Esophagus squamous epithelium (tissue), 5 donors: ENCODE measurements at places on chromosomes 5 and 9.
A peak's percentile ranks its signal among the peaks of the same experiment; 100 is the strongest.

- peak overlapping the region; percentile 91 for H3K27ac ChIP-seq
- DNase-seq: no peak
- H3K4me3 ChIP-seq: peak overlapping the region; percentile 66
- no peaks in the 10 kb centered on the region for H3K27me3 ChIP-seq
- no peaks in the 10 kb centered on the region for H3K4me1 ChIP-seq
- no peaks in the 10 kb centered on the region for H3K36me3 ChIP-seq
Measured at GRCh38 chr9:109011231-109011671, 2.0 kb downstream of the CTNNAL1 start.

DNA sequence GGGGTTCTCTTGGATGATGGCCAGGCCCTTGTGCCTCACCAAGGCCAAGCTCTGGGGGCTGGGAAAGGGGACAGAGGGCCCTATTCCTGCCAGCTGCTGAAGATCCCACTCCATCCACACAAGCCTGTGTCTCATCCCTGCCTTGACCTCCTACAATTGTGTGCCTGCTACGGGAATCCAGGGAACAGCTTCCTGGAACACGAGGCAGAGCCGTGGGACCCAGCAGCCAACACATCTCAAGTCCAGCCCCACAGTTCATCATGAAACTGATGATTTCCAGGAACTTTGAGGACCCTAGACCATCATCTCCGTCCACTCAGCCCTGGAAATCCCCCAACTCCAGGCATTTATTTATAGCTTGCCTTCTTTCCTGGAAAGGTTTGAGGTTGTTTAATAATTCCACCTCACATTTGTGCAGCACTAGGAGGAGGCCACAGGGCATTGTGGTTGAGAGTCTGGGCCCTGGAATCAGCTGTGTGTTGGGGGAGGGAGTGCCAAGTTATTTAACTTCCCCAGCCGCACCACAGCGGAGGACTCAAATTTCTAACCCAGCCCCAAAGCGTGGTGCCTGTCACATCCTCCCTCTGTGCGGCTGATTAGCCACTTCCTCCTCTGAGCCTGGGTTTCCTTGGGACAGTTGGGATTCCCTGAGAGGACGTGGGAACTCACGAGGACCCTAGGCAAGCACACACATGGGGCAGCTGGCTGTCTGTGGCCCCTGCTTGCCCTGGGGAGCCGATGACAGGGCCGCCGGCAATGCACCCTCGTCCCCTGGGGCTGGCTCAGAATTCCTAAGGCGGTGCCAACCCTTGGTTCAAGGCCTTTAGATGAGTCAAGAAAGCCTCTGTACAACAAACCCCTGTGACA lies 58.2 kb upstream of the GGTA1 start:
- no peak overlapping the region for H3K4me3 ChIP-seq
- DNase-seq: no peak
- no peaks in the 10 kb centered on the region for H3K36me3 ChIP-seq
- peak overlapping the region; percentile 73 for H3K27ac ChIP-seq

- no peaks in the 10 kb centered on the region for H3K27me3 ChIP-seq
- H3K4me3 ChIP-seq: no peak overlapping the region
- DNase-seq: no peak
- H3K27ac ChIP-seq: no peak overlapping the region
- H3K4me1 ChIP-seq: no peaks in the 10 kb centered on the region
Measured at GRCh38 chr9:75775166-75775565, 115.3 kb upstream of the PCSK5 start.

- no peak for DNase-seq
- H3K4me1 ChIP-seq: no peaks in the 10 kb centered on the region
- H3K36me3 ChIP-seq: no peaks in the 10 kb centered on the region
- H3K4me3 ChIP-seq: no peak overlapping the region
Measured at GRCh38 chr5:39494107-39494510, 69.3 kb upstream of the DAB2 start.

DNA sequence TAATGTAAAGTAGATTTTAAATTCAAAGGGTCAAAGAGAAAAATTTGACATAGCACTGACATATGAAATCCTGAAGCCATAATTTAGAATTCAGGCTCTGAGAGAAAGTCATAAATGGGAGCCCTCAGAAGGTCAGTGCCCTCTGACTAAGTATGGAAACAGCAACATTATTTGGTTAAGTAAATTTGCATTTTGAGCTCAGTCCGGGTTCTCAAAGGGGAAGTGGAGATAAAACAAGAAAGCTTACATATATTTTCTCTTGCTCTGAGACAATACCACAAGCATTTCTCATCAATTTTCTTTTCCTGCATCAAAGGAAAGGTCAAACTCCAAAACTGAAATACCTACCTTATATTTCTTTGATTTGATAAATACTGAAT lies 348.0 kb downstream of the SEMA5A start:
- no peak for DNase-seq
- H3K36me3 ChIP-seq: no peaks in the 10 kb centered on the region
- H3K4me3 ChIP-seq: no peak overlapping the region

- H3K27me3 ChIP-seq: no peaks in the 10 kb centered on the region
- H3K4me1 ChIP-seq: peaks cover 98% of the 10 kb centered on the region
- H3K27ac ChIP-seq: no peak overlapping the region
- no peak overlapping the region for H3K4me3 ChIP-seq
- H3K36me3 ChIP-seq: peaks cover 3% of the 10 kb centered on the region
Measured at GRCh38 chr9:33138768-33139167, 28.4 kb downstream of the B4GALT1 start.

- DNase-seq: no peak
- H3K27me3 ChIP-seq: no peaks in the 10 kb centered on the region
- H3K4me3 ChIP-seq: no peak overlapping the region
- H3K36me3 ChIP-seq: no peaks in the 10 kb centered on the region
Measured at GRCh38 chr5:164002214-164002613, 496.8 kb downstream of the MAT2B start.

GRCh38 chr5:181204826-181205760 lies at the start of gene TRIM7:
Gene TRIM7 (minus strand): TSS chr5:181205196. CDS start chr5:181205110, 86 bp downstream.
- H3K4me3 ChIP-seq: peak within 1 kb of the TSS; percentile 53
- no peaks in the 10 kb centered on the region for H3K36me3 ChIP-seq
- no peak for DNase-seq
- H3K27me3 ChIP-seq: no peaks in the 10 kb centered on the region
- peak within 1 kb of the TSS; percentile 91 for H3K27ac ChIP-seq

DNA sequence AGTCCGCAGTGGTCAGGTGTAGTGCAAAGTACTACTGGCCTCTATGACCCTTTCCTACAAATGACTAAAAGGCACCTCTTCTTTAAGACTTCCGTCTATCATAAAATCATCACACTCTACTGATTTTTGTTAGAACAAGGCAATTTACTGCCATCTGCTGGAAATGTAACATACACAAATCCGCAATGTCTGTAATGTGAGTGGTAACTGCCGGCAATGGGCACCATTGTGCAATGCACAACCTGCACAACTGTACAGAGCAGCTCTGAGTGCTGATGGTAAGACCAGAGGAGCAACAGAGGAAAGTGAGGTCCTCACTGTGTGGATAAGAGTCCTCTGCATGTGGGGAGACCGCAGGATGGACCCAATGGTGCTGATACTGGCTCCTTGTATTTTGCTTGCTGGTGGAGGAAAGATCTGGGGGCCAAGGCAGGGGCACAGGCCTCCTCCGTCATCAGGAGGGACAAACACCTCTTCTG lies 103.7 kb downstream of the ATPSCKMT start:
- no peaks in the 10 kb centered on the region for H3K27me3 ChIP-seq
- no peaks in the 10 kb centered on the region for H3K36me3 ChIP-seq
- H3K4me1 ChIP-seq: no peaks in the 10 kb centered on the region

- peaks cover 8% of the 10 kb centered on the region for H3K4me1 ChIP-seq
- no peak overlapping the region for H3K27ac ChIP-seq
- no peak overlapping the region for H3K4me3 ChIP-seq
Measured at GRCh38 chr5:17120209-17120608, 97.2 kb upstream of the BASP1 start.

- DNase-seq: no peak
- H3K4me1 ChIP-seq: peaks cover 4% of the 10 kb centered on the region
- no peaks in the 10 kb centered on the region for H3K36me3 ChIP-seq
- H3K27ac ChIP-seq: no peak overlapping the region
- H3K4me3 ChIP-seq: no peak overlapping the region
- H3K27me3 ChIP-seq: no peaks in the 10 kb centered on the region
Measured at GRCh38 chr9:131050831-131051230, 41.9 kb downstream of the LAMC3 start.

- no peak for DNase-seq
- H3K4me3 ChIP-seq: no peak overlapping the region
- H3K36me3 ChIP-seq: no peaks in the 10 kb centered on the region
- H3K27me3 ChIP-seq: no peaks in the 10 kb centered on the region
- H3K4me1 ChIP-seq: no peaks in the 10 kb centered on the region
- no peak overlapping the region for H3K27ac ChIP-seq
Measured at GRCh38 chr5:5191906-5192305, 51.8 kb downstream of the ADAMTS16 start.

- no peak overlapping the region for H3K27ac ChIP-seq
- H3K4me3 ChIP-seq: no peak overlapping the region
- H3K36me3 ChIP-seq: no peaks in the 10 kb centered on the region
- DNase-seq: no peak
Measured at GRCh38 chr5:61732369-61732768, 400.3 kb downstream of the ZSWIM6 start.

DNA sequence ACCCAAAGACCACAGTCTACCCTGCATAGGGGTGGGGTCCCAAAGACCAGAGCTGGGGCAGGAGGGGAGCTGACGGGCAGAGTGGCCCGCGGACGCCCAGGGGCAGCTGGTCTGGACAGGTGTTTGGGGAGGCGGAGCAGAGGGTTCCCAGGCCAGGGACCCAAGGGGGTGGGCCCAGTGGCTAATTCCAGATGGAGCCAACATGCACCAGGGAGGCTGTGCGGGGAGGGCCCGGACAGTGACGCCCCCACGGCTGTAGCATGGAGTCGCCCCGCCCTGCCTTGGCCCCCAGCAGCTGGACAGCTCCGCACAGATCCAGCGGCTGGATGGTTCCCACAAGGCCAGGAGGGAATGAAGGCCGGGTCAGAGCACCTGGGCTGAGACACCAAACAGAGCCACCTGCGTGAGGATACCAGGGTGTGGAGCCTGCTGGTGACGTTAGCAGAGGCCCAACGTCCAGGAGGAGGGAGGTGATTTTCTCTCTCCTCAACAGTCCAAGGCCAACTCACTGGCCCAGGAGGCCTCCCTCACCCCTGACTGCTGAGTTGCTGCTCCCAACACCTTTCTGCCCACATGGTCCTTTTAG lies 55.3 kb upstream of the EGFL7 start:
- DNase-seq: no peak
- H3K36me3 ChIP-seq: no peaks in the 10 kb centered on the region
- H3K27ac ChIP-seq: no peak overlapping the region
- H3K4me3 ChIP-seq: no peak overlapping the region

GRCh38 chr9:14838701-14839100 lies 71.5 kb downstream of the FREM1 start:
- no peak overlapping the region for H3K27ac ChIP-seq
- H3K4me3 ChIP-seq: no peak overlapping the region
- no peaks in the 10 kb centered on the region for H3K4me1 ChIP-seq
- no peaks in the 10 kb centered on the region for H3K36me3 ChIP-seq
- no peaks in the 10 kb centered on the region for H3K27me3 ChIP-seq

- no peak overlapping the region for H3K27ac ChIP-seq
- no peaks in the 10 kb centered on the region for H3K27me3 ChIP-seq
- no peak for DNase-seq
- H3K36me3 ChIP-seq: peaks cover 12% of the 10 kb centered on the region
- no peak overlapping the region for H3K4me3 ChIP-seq
Measured at GRCh38 chr5:177241768-177242167, 61.8 kb downstream of the RAB24 start.

DNA sequence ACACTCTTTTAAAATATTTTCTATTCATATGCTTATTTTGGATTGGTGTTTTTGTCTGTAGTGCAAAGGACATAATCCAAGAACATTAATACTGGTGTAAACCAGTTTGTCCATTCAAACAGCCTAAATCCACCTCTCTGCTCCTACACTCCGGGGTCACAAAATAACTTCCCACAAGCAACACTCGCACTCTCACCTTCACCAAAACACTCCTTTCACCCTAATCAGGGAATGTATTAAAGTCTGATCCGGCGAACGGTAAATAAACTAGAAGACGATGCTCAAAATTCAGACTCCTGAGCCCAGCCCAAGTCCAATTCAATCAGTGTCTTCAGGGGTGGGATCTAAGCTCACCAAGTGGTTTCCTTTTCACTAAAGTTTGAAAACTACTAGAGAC lies 649 bp downstream of the AP3B1 start:
- no peaks in the 10 kb centered on the region for H3K27me3 ChIP-seq
- H3K27ac ChIP-seq: peak overlapping the region; percentile 88
- H3K36me3 ChIP-seq: no peaks in the 10 kb centered on the region
- DNase-seq: no peak

DNA sequence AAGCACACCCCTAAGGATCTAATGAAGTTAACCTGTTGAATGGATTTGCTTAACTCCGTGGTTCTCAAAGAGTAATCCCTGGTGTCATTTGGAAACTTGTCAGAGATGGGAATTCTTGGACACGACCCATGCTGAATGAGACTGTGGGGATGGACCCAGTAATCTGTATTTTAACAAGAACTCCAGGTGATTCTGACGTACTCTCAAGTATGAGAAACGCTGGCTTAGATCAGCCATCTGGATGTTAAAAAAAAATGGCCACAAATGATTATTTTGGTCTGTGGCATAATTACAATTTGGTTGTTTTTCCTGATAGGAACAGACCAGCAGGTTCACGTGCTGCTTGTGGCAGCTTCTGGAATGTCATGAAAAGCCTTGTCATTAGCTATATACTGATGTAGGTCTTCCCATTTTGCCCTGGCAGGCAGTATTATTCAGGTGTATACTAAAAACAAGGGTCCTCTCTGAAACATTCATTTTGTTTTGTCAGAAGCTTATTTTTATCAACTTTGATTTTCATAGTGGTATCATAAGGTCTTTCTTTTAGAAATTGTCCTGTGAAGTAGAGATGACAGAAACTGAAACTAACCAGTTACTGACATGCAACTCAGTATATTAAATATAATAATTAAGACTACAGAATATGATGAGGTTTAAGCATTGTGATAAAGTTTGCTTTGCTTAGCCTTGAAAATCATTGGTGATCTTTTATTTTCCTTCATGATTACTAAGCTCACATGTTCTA lies 15.4 kb downstream of the CPEB4 start:
- H3K27ac ChIP-seq: no peak overlapping the region
- no peak overlapping the region for H3K4me3 ChIP-seq

DNA sequence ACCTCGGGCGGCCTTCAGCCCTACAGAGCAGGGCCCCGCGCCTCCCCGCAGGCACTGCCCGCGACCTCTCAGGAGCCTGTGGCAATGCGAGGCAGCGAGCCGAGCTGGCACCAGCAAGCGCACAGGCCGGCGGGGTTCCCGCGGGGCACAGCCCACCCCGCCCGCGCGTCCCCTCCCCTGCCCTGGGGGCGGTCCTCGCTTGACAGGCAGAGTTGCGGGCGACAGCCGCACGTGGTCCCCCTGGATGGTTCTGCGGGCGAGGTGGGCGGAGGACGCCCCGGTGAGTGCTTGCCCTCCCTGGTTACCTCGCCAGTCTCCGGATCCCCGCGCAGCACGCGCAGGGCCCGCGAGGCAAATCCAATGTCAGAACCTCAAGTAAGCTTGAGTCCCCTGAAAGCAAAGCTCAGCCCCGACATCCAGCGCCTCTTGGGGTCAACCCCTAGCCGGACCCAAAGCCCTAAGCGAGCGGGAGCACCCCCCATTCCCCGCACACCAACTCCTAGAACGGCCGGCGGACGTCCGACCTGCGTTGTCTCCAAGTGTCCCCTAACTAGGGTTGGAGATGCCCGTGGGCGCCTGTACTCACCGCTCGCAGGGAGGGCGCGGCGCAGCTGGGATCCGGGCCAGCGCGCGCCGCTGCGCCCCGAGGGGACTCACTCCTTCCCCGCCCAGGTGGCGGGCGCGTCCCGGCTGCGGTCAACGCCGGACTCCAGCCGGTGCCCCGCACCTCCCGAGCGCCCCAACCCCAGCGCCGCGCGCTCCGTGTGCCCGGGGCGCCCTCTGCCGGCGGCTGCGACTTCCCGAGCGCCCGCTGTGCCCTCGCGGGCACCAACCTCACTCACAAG lies at the start of gene DRD1:
DRD1 (minus strand) TSS at position 123 of the 845 bp plus-strand sequence. CDS start 1,083 bp downstream, outside the sequence.
- peaks cover 12% of the 10 kb centered on the region for H3K4me1 ChIP-seq
- H3K27ac ChIP-seq: no peak within 1 kb of the TSS
- no peak for DNase-seq
- H3K27me3 ChIP-seq: peaks cover 8% of the 10 kb centered on the region
